ENCODE measurements at places on chromosomes 7 and 10. TPM values are rescaled to one million over a fixed set of nuclear protein-coding genes. Genes with fewer than 3 reads are reported as not detected.

The CEP55 gene
- 9.3 TPM for total RNA-seq

The MAGI2 gene
- total RNA-seq = 5.8 TPM

The KIAA1549 gene
- total RNA-seq = 9.2 TPM

The AHR gene
- total RNA-seq = 123 TPM

The IL6 gene
- 0.45 TPM for total RNA-seq

The SH2D4B gene
- not detected for total RNA-seq

The KIF11 gene
- total RNA-seq = 6.6 TPM

The TMEM26 gene
- total RNA-seq = 1.9 TPM

The SPDYE5 gene
- total RNA-seq = not detected

The CFAP58 gene
- total RNA-seq = 0.27 TPM

The AGR3 gene
- total RNA-seq = not detected

The CC2D2B gene
- total RNA-seq = 0.30 TPM

The KCNIP2 gene
- total RNA-seq = 1.8 TPM

The TMEM178B gene
- total RNA-seq = 0.12 TPM

The CTAGE4 gene
- total RNA-seq = not detected

The FRA10AC1 gene
- total RNA-seq = 13.2 TPM

The PTPN20 gene
- not detected for total RNA-seq

The DDC gene
- not detected for total RNA-seq

The C10orf67 gene
- not detected for total RNA-seq

The H2AZ2 gene
- 126 TPM for total RNA-seq

The SMC3 gene
- total RNA-seq = 32.7 TPM

The CPN1 gene
- not detected for total RNA-seq

The IGFBP1 gene
- 0.62 TPM for total RNA-seq

The JCAD gene
- total RNA-seq = 19.4 TPM

The ZMIZ1 gene
- 46.2 TPM for total RNA-seq

The ADAM12 gene
- 166 TPM for total RNA-seq

The SLC13A4 gene
- total RNA-seq = not detected

The PDE6C gene
- not detected for total RNA-seq

The PITX3 gene
- total RNA-seq = not detected

The NEUROD6 gene
- not detected for total RNA-seq

The CABCOCO1 gene
- 2.4 TPM for total RNA-seq

The ATRNL1 gene
- total RNA-seq = 66.0 TPM

The GPR85 gene
- total RNA-seq = 0.90 TPM

The FOXI2 gene
- not detected for total RNA-seq

The MBL2 gene
- total RNA-seq = not detected

The GSTO2 gene
- total RNA-seq = 0.28 TPM

The ZNF853 gene
- 16.2 TPM for total RNA-seq

The GHITM gene
- total RNA-seq = 106 TPM

The ERVW-1 gene
- total RNA-seq = not detected

The CTTNBP2 gene
- total RNA-seq = 2.9 TPM

The OR2A7 gene
- total RNA-seq = 0.68 TPM

The CACNA2D1 gene
- total RNA-seq = 32.9 TPM

The NPY4R gene
- total RNA-seq = 0.30 TPM

The DTX2 gene
- 12.8 TPM for total RNA-seq

The GDF2 gene
- total RNA-seq = not detected

The PPP1R3C gene
- 39.8 TPM for total RNA-seq

The FAM221A gene
- 2.3 TPM for total RNA-seq

The CALCR gene
- 0.20 TPM for total RNA-seq

The OR2F1 gene
- not detected for total RNA-seq

The ZNF117 gene
- 4.7 TPM for total RNA-seq

The STOX1 gene
- 1.9 TPM for total RNA-seq

All from chondrocyte (in vitro differentiated cells).